ENCODE measurements at places on chromosomes 1 and 21. TPM values are rescaled to one million over a fixed set of nuclear protein-coding genes. Genes with fewer than 3 reads are reported as not detected.

SZRD1 gene
- total RNA-seq, result 37.9 TPM

DNA sequence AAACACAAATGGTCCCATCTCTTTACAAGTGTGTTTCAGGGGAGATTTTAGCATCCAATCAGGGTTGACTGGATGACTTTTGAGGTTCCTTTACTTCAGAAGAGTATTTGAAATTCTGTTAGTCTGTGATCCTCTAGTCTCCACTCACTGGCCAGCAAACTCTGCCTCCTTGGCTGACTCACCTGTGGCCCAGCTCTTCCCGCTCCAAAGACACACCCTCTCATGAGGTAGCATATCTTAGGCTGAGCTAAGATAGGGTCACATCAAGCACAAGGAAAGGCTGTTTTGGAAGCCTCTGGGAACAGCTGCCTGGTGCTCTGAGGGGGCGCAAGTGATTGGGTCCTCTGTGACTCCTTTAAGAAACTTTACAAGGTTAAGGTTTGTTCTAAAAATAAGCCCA is 102.3 kb upstream of the FGGY start:
- no peak for ATAC-seq

GRCh38 chr1:70405780-70406416 is 5.2 kb upstream of the CTH start:
- no peak for ATAC-seq

CD1B gene
- total RNA-seq, result not detected

AMY1A gene
- total RNA-seq, result 0.32 TPM

TNFRSF25 gene
- total RNA-seq, result 6.9 TPM

MEX3A gene
- 92.3 TPM for total RNA-seq

DNA sequence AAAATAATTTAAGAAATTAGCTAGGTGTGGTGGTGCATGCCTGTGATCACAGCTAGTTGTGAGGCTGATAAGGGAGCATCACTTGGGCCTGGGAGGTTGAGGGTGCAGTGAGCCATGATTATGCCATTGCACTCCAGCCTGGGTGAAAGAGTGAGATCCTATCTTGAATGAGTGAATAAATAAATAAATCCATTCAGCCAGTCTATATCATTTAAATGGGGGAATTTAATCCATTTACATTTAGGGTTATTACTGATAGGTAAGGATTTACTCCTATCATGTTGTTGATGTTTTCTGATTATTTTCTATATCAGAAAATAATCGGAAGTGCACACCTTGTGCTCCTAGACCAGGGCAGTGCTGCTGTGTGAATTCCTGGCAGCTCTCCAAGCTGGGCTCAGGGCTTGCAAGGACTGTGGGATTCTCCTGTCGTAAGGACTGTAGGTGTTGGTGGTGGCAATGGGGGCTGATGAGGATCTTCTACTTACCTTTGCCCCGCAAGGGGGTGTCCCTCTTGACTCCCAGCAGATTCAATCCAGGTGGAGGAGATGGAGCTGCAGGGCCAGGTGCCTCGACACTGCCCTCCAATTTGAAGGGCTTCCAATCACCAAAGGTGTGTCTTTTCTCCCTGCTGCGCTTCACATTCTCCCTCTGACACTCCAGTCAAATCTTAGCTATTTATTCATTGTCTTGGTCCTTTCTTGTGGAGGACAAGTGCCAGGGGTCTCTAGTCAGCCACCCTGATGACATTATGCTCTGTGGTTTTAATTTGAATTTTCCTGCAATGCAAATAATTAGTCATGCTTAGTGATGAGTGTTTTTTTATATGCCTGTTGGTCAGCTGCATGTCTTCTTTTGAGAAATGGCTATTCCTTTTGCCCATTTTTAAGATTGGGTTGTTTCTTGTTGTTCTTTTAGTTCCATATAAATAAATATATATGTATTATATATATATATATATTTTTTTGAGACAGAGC is 14.1 kb upstream of the TRAPPC10 start:
- no peak for ATAC-seq

- ATAC-seq, result peak; percentile 94
Measured at GRCh38 chr1:201361652-201362504, 15.6 kb downstream of the TNNT2 start.

LCE5A gene
- total RNA-seq, result 0.77 TPM

DNA sequence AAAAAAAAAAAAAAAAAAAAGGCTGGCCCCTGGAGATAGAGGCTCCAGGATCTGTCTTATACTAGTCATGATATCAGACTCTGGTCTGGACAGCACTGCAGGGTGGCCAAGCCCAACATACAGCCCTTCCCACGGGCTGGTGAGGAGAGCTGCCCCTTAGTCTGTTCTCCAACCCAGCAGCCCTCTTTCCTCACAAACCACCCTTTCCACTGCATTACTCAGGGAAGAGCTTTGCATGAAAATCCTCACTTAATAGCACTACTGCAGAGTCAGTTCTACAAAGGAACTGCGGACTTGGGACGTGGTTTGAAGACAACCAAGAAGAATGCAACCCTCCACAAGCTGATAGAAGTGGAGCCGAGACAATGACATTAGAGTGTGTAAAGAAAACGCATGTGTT is 5.7 kb downstream of the BCAR3 start:
- no peak for ATAC-seq

PRRX1 gene
- total RNA-seq, result 0.21 TPM

- no peak for ATAC-seq
Measured at GRCh38 chr21:42446531-42446930, 42.8 kb downstream of the UBASH3A start.

- no peak for ATAC-seq
Measured at GRCh38 chr1:226687426-226687825, 51.7 kb downstream of the ITPKB start.

GRCh38 chr1:211468595-211468994 is 23.4 kb downstream of the RD3 start:
- ATAC-seq, result no peak

- ATAC-seq, result no peak
Measured at GRCh38 chr21:43020771-43021170, 46.4 kb downstream of the PKNOX1 start.

AKIRIN1 gene
- total RNA-seq, result 73.5 TPM

ZNF691 gene
- 18.7 TPM for total RNA-seq

CBR3 gene
- not detected for total RNA-seq
